ENCODE measurements at places on chromosomes 12 and 14. TPM values are rescaled to one million over a fixed set of nuclear protein-coding genes. Genes with fewer than 3 reads are reported as not detected.

GRCh38 chr12:115013236-115013981 is 329.4 kb upstream of the TBX3 start:
- no peaks in the 10 kb centered on the region for H3K4me1 ChIP-seq
- H3K27me3 ChIP-seq = no peaks in the 10 kb centered on the region
- H3K36me3 ChIP-seq = no peaks in the 10 kb centered on the region
- H3K27ac ChIP-seq = no peak overlapping the region

- no peaks in the 10 kb centered on the region for H3K27me3 ChIP-seq
- H3K4me1 ChIP-seq = peaks cover 3% of the 10 kb centered on the region
Observed at GRCh38 chr12:1463073-1463905, 131.1 kb downstream of the FBXL14 start.

DNA sequence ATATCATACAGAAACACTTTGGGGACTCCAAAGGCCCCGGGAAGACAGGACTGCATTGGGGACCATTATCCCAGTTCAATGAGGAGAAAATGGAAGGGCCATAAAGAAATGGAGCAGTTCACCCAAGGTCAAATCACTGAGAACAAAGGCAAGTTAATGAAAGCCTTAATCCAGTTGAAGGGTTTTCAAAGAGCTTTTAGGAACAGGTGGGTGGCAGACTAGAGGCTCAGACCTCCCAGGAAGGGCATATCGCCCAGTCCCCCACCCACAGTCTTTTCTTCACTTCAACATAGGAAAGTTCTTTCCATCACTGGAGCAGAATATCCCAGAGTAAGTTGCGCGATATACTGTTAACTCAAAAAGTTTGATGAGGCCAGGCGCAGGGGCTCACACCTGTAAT is 136.1 kb upstream of the CCND2 start:
- peaks cover 21% of the 10 kb centered on the region for H3K36me3 ChIP-seq
- peaks cover 57% of the 10 kb centered on the region for H3K4me1 ChIP-seq
- no peak for DNase-seq
- H3K27ac ChIP-seq = no peak overlapping the region

GRCh38 chr14:92539419-92539818 is 25.8 kb downstream of the RIN3 start:
- peaks cover 18% of the 10 kb centered on the region for H3K4me1 ChIP-seq
- no peak for DNase-seq
- H3K27ac ChIP-seq = no peak overlapping the region
- H3K36me3 ChIP-seq = no peaks in the 10 kb centered on the region
- H3K4me3 ChIP-seq = no peak overlapping the region

DNA sequence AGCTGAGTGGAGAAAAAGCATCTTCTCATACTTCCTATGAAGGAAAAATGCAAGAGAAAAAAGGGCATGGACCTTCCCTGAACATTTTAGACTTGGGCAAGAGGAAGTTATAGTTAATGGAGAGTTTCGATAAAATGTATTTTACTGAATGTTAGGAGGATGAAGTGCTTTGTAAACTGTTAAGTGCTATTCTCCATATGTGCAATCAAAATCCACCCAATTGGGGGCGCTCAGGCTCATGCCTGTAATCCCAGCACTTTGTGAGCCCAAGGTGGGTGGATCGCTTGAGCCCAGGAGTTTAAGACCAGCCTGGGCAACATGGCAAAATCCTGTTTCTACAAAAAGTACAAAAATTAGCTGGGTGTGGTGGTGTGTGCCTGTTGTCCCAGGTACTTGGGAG is 1.9 kb upstream of the CNPY2 start:
- no peak for DNase-seq
- no peak overlapping the region for H3K27ac ChIP-seq
- H3K4me1 ChIP-seq = peaks cover 21% of the 10 kb centered on the region
- no peaks in the 10 kb centered on the region for H3K27me3 ChIP-seq

- no peak within 1 kb of the TSS for H3K27ac ChIP-seq
- H3K36me3 ChIP-seq = no peaks in the 10 kb centered on the region
- peak; percentile 64 for DNase-seq
- H3K27me3 ChIP-seq = peaks cover 52% of the 10 kb centered on the region
- peak within 1 kb of the TSS; percentile 56 for H3K4me3 ChIP-seq
- H3K4me1 ChIP-seq = peaks cover 1% of the 10 kb centered on the region
Observed at GRCh38 chr14:67532998-67533753, at the start of gene PLEKHH1. Gene PLEKHH1 (plus strand): TSS chr14:67533290. CDS start chr14:67541868, 8,578 bp downstream.

DNA sequence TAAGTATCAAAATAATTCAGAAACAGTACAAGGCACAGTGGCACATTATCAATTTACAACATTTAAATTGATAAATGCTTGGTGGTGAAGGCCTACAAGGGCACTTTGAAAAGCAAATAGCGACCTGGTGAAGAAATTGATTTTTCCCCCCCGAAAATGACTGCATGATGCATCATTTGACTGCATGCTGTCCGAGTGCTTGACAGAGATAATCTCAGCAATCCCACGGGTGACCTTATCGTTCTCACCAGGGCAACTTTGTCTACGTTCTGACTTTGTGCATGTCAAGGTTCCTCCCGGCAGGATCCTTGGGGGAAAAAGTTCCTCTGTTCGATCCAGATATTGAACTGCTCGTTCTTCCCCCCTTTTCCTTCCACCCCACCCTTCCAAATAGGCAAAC is 384.8 kb downstream of the EGLN3 start:
- H3K4me1 ChIP-seq = no peaks in the 10 kb centered on the region
- DNase-seq = no peak
- H3K27me3 ChIP-seq = no peaks in the 10 kb centered on the region
- H3K27ac ChIP-seq = no peak overlapping the region

DNA sequence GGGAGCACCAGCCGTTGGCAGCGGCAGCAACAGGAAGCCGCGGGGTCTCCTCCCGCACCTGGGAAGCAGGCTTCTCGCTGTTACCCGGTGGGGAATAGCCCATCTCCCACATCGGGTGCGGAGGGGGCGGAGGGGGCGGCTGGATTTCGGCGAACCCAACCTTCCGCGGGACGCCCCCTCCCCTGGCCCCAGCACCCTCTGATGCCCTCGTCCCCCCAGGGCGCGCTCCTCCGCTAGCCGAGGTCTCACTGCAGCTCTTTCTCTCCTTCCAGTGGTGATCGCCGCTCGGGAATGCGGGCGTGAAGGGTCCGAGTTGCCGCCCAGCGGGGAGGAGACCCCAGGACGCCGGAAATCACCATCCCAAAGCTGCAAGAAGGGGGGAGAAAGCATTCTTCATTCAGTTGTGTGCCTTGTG is 303 bp downstream of the SAMD4A start:
- H3K27ac ChIP-seq = no peak overlapping the region
- peak overlapping the region; percentile 89 for H3K4me3 ChIP-seq
- H3K27me3 ChIP-seq = peaks cover 40% of the 10 kb centered on the region
- peaks cover 19% of the 10 kb centered on the region for H3K4me1 ChIP-seq
- H3K36me3 ChIP-seq = peaks cover 4% of the 10 kb centered on the region

POTEG gene
- total RNA-seq = not detected

BBOF1 gene
- total RNA-seq = 1.3 TPM

MIP gene
- total RNA-seq = not detected

TPPP2 gene
- total RNA-seq = not detected

CCDC177 gene
- not detected for total RNA-seq

All from activated CD4-positive, alpha-beta memory T cell treated with anti-CD3 and anti-CD28 coated beads, Interleukin-2, amount 10 ng/mL, durations not matched to agents 7 days and 5 days (primary cell).